ENCODE measurements at places on chromosomes 2 and 18.
A peak's percentile ranks its signal among the peaks of the same experiment; 100 is the strongest.

DNA sequence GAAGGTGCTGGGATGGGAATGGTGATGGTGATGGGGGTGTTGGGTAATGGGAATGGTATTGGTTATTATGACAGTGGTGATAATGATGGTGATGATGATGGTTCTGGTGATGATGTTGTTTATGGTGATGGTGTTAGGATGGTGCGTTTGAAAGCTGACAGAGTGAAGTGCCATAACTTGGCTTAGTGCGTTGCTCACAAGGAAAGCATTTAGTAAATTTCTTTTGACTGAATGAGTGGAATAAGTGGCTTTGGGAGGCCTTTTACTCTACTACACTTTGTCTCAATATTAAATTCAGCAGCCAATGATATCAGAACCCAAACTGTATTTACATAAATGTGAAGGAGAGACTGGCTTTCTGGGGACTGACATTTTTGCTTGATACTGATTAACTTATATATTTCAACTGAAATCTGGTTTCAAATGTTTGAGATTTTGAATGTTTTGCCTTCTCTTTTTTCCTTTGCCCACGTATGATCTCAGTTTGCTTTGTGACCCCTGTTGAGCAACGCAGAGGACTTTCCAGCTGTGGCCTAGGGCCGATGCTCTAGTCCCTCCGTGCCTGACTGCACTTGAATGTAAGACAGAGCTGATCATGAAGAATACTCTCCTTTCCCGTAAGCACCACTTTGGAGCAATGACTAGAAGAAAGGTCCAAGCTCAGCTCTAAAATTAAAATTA lies 128.5 kb upstream of the SH3BP4 start:
- DNase-seq: no peak

GRCh38 chr2:97678298-97678697 lies 8.8 kb downstream of the C2orf92 start:
- DNase-seq: no peak

DNA sequence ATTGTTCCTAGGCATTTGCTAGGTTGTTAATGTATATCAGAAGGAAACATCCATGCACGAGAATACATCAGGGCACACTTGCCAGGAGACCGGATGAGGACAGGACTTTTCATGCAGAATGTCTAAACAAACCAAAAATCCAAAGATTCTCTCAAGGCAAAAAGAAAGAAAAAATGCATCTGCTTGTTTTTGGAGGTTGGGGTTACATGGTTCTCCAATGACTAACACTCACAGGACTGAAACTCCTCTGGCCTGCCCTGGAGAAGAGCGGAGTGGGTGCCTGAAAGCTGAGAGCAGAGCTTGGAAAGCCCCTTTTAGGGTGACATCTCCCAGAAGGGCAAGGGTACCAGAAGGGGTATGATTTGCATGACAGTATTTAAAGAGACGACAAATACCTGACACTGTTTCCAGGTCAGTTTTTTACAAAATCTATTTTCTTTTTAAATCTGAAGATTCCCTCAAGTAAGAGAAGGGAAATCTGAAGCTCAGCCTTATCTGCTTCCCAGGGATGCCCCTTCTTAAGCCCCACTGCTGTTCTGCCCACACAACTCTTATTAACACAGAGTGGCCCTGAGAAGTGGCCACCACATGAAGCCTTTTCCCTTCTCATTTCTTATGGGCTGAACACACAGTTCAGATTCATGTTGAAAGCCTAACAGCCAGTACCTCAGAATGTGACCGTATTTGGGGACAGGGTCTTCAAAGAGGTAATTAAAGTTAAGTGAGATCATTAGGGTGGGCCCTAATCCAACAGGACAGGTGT lies 216.4 kb downstream of the STK39 start:
- no peak for DNase-seq

DNA sequence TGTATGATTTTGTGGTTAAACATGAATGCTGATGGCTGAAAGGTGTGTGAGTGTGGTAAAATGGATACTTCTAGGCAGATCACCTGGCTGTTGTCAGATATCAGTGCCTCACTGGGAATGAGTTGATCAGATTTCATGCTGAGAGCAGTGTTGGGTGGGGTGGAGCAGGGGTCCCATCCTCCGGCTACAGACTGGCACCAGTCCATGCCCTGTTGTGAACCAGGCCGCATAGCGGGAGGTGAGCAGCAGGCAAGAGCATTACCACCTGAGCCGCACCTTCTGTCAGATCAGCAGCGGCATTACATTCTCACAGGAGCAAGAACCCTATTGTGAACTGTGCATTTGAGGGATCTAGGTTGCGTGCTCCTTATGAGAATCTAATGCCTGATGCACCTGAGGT lies 78.7 kb downstream of the GLI2 start:
- DNase-seq: no peak

DNA sequence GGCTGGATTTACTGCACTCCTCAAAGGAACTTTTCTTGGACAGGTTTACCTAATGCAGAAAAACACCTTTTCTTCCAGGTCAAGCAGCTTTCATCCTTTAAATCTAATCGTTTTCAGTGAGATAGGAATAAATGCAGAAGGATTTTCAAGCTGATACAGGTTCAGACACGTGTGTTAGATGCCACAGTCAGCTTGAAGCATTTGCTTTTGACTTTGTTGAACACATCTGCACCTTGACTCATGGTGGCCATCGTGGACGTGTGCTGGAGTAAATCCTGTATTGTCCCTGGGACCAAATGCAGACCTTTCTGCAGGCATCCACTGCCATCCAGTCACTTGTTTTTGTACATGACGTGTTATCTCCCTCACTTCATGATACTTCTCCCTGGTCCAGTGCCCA lies 61.9 kb downstream of the KLHL29 start:
- DNase-seq: no peak

DNA sequence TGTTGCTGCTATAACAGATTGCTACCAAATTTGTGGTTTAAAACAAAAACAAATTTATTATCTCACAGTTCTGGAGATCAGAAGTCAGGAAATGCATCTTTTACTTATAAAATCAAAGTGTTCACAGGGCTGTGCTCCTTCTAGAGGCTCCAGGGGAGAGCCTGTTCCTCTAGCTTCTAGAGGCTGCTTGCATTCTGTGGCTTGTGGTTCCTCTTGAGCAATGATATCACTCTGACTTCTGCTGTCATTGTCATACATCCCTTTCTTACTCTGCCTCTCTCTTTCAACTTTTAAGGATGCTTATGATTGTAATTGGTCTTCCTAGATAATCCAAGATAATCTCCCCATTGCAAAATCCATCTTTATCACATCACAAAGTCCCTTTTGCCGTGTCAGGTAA lies 6.1 kb upstream of the DCC start:
- DNase-seq: no peak

GRCh38 chr18:10081492-10081891 lies 167.7 kb downstream of the VAPA start:
- peak; percentile 93 for DNase-seq
